ENCODE measurements at places on chromosomes 3 and 15.

DNA sequence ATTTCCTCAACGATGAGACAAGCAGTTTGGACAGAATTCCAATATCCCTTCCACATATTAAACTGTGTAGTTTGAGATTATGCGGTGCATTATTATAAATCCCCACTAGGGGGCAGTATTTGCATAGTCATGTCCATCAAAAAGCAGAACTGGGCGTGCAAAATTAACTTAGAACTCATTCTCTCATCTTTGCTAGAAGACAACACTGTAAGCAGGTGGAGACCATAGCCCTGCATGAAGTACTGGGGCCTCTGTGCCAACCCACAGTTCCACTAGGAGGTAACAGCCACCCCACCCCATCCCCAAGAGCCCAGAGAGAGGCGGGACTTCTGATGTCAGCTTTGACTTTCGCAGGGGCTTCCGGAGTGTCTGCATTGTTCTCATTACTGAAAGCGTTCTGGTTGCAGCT, 106.6 kb upstream of the TMC3 start:
- no peak for DNase-seq

DNA sequence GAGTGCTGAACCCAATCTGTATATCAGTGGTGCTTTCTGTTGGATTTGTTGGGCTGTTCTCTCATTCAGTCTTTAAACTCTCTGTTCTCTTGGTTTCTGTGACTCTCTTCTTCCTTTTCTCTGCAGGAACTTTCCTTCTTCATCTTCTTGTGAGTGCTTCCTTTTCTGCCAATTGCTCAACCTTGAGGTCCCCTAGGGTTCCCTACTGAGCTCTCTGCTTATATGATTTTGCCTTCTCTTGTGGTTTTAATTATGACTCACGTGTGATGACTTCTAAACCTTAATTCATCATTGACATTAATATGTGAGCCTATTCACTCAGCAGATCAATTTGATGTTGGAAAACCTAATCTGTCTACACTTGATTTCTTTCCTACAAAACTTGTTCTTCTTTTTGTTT, 39.4 kb downstream of the MOBP start:
- no peak for DNase-seq

DNA sequence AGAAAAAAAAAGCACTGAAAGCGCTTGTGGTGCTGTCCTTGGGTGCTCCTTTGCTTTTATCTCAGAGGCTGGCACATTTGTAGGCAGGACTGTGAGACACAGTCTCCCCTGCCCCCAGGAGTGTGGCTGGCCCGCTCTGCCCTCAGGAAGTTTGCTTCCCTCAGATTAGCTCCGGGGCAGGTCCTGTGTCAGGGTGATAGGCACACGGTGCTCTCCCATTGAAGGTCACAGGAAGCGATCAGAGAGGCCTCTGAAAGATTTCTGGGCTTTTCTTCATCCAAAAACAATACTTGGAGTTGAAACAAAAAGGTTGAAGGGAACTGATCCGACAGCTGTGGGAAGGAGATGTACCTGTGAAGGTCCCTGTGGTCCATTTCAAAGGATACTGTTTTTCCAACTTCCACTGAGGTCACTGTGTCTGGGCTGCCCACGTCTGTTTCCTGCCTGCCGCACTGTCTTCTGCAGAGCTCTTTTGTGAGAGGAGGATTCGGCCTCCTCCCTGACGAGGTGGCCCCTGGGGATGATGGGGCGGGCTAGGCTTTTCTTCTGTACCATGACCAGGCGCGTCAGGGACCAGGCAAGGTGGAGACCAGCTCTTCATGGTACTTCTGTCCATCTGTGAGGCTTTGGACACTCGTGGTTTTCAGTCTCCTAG, 330.5 kb upstream of the CTDSPL start:
- no peak for DNase-seq

GRCh38 chr15:32717426-32718226, at the start of gene GREM1:
Gene GREM1, plus strand, starts transcription at chr15:32718004. Its CDS starts 12,687 bp downstream, at chr15:32730691.
- DNase-seq, result no peak
